CD4-positive, alpha-beta T cell treated with Interleukin-12 subunit alpha and Interleukin-12 subunit beta, for 1 hour (primary cell): ENCODE measurements at places on chromosomes 12 and 14.

DNA sequence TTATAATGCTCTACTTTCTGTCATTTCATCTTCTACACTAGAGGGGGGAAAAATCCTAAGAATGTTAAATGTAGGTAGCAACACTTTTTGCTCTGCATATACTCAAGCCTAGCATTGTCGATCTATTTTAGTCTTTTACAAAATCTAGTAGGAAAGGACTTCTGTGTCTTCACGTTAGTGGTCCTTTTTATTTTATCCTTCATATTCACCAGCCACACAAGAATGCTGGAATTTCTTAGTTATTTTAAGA lies 253.0 kb upstream of the FLRT2 start:
- no peak for DNase-seq

- DNase-seq: no peak
Measured at GRCh38 chr14:93381644-93382043, 34.7 kb downstream of the COX8C start.

- DNase-seq: no peak
Measured at GRCh38 chr12:124299628-124300388, 4.9 kb downstream of the RFLNA start.

- DNase-seq: no peak
Measured at GRCh38 chr12:105933671-105934665, 204.8 kb downstream of the NUAK1 start.

DNA sequence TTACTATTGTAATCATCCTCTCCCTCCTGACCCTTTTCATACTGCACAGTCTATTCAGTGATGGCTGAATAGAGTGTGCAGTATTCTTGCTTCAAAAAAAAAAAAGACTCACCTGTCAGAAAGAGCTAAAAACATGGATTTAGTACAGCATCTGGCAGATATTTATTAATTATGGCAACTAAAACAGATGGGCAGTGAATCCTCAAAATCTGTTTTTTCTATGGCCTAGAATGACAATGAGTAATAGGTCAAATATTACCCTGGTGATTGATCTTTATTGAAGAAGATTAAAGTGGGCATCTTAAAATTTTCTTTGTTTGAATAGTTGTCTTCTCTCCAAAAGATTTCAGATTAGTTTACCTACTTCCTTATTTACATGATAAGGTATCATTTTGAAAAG lies 543.6 kb downstream of the FOXG1 start:
- no peak for DNase-seq

DNA sequence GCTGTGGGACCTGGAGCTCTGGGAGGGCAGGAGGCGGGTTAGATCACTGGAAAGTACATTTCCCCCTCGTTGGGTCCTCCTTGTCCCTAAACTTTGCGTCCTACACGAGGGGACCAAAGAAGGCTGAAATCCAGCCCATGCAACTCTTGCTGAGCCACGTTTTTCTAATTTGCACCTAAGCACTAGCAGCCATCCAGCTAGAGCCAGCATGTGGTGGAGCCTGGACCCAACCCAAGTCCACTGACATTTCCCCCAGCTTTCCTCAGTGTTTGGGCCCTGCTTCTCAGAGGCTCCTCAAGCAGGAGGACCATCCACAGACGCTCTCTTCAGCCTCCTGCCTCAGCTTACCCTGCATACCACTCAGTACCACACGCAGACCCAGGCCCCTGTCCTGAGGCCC lies 49.7 kb downstream of the TSPAN11 start:
- no peak for DNase-seq

DNA sequence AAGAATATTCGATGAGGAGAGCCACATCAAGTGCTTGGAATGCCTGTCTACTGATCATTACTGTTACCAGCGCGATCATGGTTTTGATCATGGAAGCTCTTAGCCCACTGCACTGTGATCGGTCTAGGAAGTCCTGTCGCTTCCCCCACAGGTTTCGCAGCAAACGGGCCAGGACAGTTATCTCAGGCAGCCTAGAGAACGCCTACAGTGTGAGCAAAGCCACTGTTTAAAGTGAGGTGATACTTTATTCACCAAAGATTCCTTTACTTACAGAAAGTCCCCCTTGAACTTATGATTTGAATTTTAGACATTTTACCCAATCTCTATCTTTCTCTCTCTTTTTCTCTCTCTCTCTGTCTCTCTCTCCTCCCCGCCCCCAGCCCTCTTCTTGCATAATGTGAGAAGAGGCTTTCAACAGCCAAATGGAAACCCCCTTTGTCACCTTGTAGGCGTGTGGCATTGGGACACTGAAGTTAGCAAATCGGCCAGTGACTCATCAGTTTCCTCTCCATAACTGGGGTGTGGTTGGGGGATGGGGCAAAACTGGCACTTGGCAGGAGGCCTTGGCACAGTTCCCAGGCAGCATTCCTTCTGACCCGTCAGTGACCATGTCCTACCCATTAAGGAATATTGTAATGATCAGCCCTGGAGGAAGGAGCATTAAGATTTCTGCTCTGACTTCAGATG lies 214.8 kb downstream of the CHST11 start:
- DNase-seq: peak; percentile 77

DNA sequence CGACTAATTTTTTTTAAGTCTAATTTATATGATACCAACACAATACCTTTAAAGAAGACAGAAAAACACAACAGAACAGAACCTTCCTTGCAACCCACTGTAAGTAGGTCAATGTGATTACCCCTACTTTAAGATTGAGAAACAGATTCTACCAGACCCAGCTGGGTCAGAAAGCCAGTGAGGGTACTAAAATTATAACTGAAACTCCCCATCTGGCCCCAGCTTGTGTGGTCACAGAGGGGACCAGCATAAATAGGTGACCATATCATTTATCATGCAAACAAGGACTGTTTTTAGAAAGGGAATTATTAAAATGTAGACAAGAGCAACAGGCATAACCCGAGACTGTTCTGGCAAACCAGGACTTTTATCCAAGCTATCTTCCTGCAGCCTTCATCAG lies 30.1 kb upstream of the FRMD6 start:
- no peak for DNase-seq

DNA sequence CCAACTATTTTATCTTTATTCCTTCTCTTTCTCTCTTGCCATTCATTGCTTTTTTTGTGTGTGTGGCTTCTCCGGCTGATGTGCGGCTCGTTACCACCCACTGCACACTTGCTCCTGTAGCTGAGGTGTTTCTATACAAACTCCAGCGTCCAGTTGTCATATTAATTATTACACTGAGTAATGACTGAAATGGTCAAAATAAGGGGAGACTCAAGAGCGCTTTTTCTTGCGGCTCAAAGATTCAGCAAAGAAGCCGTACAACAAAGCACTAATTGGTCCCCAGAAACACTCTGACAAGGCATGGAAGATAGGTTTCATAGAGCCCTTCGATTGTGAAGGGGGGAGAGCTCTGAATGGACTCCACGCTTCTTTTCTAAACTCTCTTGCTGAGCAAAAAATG lies 5.6 kb upstream of the ASCL1 start:
- DNase-seq: no peak

GRCh38 chr12:108516511-108517275 lies 1.6 kb downstream of the FICD start:
- no peak for DNase-seq

DNA sequence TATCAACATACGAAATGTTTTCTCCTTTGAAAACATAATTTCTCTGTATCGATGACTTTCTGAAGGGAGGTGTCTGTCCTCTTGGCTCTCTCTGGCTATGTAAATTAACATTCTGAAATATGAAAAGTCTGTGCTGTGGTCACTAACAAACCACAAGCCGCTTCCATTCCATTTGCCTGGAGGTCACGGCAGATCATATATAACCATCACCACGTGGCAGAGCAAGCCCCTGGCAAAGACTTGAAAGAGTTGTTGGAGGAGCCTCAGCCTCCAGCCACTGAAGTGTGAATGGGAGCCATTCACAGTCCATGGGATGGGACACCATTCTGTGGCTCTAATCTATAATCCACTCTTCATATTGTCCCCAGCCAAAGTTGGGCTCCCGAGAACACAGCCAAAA lies 39.6 kb downstream of the CDKL1 start:
- no peak for DNase-seq

- no peak for DNase-seq
Measured at GRCh38 chr14:34119107-34119858, 168.4 kb upstream of the EGLN3 start.

DNA sequence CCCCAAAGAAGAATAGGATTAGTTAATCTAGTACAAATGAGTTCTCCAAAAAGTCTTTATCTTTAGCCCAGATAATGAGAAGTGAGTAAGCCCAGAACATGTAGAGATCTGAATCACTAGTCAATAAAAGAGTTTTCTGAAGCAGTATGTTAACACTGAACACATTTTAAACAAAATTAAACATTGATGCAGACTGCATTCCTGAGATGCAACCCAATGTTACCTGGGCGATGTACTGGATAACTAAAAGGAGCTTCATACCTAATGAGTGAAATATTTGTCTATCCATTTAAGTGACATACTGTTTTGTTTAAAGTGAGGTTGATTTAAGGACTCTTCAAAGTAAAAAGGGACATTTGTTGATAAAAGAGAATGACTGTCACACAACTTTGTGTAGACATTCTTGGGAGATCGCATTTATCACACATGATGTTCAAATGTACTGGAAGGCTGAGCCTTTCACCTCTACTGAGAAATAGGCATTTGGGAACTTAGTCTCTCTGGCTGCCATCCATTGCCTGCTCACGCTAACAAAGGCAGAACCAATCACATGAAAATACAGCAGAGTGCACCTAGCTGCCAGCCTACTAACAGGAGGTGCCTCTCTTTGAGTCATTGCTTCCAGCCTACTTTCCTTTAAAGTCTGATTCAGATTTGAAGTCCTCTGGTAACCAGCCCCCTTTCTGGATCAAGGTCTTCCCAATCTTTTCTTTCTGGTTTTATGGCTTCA lies 287.7 kb downstream of the BTG1 start:
- no peak for DNase-seq

DNA sequence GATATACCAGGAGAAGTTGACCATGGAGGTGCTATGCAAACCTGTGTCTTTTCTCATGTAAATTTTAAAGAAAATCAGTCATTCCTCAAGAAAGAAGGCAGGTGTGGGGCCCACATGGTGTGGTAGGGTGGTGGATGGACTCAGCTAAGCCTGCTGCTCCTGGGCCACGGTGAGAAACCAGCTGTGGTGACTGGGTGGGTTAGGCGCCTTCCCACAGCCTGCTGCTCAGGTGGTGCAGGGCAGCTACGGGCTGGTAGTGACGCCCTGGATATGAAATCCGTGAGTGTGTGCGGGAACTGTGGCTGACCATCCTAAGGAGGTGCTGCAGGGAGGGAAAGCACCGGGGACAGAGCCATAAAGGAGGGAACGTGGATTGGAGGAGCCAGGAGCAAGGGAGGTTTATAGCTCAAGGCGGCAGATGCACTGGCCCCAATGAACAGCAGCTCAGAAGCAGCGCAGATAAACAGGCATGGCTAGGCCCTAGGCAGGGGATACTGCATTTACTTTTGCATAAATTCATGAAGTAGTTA lies 408.8 kb downstream of the FUT8 start:
- no peak for DNase-seq

DNA sequence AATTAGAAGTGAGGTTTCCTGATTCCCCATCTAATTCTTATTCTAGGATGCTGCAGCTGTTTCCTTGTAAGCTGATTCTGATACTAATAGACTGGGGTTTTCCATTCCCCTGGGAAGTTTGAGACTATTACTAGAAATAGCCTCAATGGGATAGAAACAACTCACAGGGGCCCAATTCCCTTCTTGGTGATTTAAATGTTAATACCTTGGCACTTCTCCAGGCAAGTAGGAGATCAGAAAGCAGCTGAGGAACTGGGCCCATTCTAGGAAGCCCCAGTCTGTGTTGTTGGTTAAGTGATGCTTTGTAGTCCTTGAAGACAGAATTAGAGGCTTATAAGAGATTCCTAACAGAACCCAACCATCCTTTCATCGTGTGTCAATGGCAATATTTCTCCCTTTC lies 407.0 kb upstream of the SEL1L start:
- no peak for DNase-seq

GRCh38 chr12:12086362-12086761 lies 15.6 kb downstream of the BCL2L14 start:
- DNase-seq: no peak
